ENCODE measurements at places on chromosomes 3 and 15.

DNA sequence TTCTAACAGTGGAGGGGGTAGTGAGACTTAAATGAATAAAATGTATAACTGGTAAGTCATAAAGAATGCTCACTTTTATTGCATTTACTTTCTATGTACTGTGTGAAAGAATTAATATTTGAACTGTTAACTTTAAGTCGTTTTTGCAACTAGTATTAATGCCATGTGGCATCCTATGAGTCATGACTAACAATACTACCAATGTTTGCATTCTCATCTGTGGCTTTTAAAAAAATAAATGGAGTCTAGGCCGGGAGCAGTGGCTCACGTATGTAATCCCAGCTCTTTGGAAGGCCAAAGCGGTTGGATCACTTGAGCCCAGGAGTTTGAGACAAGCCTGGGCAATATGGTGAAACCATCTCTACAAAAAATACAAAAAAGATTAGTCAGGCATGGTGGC, 5.2 kb downstream of the C3orf49 start:
- DNase-seq = no peak

GRCh38 chr3:82224661-82225060, 463.2 kb upstream of the GBE1 start:
- no peak for DNase-seq

DNA sequence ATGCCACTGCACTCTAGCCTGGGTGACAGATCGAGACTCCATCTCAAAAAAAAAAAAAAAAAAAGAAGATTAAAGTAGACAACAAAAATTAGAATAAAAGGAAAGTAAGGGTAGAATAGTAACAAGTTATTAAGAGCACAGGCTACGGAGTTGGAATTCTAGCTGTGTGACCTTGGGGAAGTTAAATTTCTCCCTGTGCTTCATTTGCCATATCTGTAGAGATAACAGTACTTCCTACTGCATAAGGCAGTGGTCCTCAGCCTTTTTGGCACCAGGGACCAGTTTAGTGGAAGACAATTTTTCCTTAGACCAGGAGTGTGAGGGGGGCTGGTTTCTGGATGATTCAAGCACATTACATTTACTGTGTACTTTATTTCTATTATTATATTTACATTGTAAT, 28.7 kb upstream of the TMEM42 start:
- no peak for DNase-seq

DNA sequence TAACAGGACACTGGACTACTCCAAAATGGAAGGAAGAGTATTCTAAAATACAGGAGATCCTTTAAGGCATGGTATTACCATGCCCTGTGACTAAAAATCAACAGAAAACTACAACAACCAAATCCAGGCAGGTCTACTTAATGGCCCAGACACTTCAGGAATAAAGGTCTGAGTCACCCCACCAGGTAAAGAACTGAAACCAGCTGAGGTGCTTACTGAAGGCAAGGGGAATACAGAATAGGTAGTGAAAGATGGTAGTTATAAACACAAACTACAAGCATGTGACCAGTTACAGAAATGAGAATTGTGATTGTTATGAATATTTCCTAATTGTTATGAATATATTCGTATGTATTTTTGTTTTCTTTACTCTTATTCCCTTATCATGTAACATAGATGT, 13.4 kb downstream of the IFT57 start:
- no peak for DNase-seq

- no peak for DNase-seq
Measured at GRCh38 chr3:74469713-74470112, 144.7 kb downstream of the CNTN3 start.

- no peak for DNase-seq
Measured at GRCh38 chr3:72820415-72820814, 27.8 kb downstream of the SHQ1 start.

DNA sequence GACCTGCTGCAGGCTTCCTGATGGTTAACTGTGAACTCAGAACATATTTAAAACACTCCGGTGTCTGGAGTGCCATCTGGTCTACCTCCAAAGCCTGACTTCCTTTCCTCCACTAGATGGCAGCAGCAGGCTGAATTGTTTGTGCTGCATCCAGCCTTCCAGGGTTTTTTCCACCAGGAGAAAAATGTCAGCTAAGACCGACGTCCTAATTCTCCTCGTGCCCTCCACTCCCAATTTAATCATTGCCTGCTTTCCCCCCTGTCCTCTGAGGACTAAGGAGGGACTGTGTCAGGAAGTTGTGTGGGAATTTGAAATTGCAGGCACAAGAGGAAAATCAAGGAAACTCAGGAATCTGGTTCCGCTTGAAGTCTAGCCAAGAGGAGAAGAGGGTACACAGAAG, 165.2 kb upstream of the UMPS start:
- peak; percentile 84 for DNase-seq

GRCh38 chr15:94234300-94234699, 2.9 kb downstream of the MCTP2 start:
- no peak for DNase-seq

GRCh38 chr3:111604119-111604518, 9.0 kb upstream of the ZBED2 start:
- DNase-seq = no peak

GRCh38 chr3:124059580-124059979, 67.7 kb upstream of the ROPN1 start:
- no peak for DNase-seq

DNA sequence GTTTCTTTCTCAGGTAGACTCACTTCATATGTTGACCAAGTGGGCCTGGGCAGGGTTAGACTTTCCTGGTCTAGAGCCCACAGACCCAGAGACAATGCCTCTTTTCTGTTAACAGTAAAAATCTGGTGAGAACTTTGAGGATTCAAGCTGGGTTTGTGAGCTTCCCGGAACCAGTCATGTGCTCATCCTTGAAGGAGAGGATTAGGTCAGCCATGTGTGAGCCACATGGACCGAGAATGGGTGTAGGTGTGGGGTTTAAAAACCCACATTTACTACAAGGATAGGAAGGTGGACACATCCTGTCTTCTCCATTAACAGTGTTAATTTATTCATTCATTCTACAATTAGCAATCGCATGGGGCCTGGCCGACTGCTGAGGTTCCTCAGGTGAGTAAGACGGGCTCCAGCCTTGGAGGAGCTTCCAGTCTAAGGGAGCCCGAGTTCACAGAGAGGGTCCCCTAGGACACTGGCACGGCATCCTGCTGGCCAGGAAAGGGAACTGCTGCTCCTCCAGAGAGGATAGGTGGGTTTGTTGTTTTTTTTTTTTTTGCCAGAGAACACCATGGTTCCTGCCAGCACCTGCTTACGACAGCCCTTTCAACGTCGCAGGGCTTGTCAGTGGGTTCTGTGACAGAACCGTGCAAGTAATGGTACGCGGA, 69.0 kb downstream of the SQOR start:
- no peak for DNase-seq

DNA sequence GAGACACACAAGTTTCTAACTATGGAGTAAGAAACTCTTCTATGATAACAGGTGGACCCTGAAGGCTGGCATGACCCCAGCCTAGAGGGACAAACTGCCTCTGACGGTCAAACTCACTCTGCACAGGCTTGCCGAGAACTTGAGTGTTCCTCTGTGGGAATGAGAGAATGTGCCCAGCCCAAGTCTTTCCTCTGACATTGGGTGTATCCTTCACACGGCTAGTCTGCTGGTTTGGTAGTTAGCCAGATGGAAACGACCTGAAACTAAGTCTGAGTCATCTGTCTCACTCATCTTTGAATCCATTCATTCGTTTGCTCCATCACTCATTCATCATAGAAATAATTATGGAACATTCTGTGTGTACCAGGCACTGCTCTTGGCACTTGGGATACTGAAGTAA, 198.4 kb downstream of the ATP10A start:
- no peak for DNase-seq

GRCh38 chr3:10957976-10958749, 34.4 kb upstream of the SLC6A1 start:
- DNase-seq = no peak

DNA sequence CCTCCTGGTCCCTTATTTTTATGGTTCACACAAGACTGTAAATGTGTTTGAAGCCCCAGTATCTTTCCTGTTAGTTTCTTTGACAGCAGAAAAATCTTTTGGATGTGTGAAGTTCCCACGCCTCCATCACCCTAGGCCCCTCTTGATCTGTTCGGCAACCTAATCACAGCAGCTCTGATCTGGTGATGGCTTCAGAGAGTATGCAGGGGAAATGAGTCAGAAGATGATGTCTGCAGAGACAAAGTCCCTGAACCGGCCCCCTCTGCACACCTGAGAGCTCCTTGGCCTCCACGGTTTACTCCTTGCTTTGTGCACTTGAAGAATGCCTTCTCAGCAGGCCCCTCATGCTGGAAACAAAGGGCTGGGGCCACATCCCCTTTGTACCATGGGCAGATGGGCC, 63.5 kb downstream of the CLDN11 start:
- no peak for DNase-seq

DNA sequence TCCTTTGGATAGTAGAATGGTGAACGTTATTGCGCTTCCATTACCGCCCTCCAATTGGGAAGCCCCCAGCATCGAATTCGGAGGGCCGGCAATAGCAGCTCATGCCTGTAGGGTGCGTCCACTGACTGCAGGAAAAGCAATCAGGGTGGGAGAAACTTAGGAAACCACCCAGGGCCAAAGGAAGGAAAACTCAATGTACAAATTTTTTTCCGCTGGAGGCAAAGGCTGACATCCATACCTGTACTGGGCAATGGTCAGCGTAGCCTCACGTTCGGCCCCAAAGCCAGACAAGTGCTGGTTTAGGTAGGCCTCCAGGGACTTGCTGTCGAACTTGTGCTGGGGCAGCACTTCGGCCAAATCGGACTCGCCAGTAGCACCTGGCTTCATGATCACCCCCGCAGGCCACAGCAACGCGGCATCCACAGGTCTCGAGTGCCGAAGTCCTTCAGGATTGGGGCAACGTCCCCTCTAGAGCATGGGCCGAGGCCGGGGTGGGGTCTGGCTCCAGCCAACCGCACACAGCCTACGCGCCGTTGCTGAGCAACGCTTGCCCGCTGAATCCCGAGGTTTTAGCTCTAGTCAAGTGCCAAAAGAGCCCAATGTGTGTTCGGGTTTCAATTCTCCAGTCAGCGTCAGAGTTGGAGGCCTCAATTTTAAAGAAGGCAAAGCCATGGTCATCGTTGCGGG, at the start of gene ACAD11:
TSS of gene ACAD11 (minus strand) at position 445 of the 687 bp plus-strand sequence. CDS start at position 387, 58 bp downstream.
- peak; percentile 80 for DNase-seq

DNA sequence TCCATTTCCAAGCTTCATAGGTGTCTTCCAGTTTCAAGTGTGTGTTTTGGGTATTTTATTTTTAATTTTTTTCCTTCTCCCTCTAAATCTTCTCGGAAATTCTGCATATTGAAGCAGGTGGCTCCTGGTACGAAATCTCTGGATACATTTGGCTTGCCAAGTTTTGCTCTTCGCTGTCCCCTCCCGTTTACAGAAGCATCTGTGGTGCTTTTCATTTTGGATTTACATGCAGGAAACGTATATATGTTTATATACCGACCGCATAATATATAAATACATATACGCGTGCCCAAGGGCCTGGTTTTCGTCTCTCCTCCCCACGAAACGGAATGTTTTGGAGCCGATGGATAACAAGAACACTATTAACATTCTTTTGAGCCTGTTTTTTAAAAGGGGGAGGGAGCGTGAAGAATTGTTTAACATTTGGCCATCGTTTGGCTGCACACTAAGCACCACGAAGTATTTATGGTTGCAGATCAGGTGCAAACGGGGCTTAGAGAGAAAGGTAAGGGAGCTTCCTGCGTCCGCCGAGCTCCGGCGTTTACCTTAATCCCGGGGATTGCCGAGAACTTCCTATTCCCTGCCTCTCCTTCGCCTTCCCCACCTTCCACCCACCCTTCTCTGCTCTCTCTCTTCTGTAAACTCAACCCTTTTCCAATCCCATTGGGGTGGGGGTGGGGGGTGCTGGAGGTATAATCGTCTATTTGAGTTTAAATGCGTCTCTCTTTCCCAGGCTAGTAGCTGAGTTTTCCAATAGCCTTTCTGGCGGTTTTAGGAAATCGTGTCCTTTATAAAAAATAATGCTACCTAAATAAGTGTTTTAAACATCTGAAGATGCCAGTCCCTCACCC, 1.1 kb upstream of the NLGN1 start:
- DNase-seq = peak; percentile 37

- DNase-seq = no peak
Measured at GRCh38 chr3:127597020-127597771, 1.0 kb upstream of the MCM2 start.

DNA sequence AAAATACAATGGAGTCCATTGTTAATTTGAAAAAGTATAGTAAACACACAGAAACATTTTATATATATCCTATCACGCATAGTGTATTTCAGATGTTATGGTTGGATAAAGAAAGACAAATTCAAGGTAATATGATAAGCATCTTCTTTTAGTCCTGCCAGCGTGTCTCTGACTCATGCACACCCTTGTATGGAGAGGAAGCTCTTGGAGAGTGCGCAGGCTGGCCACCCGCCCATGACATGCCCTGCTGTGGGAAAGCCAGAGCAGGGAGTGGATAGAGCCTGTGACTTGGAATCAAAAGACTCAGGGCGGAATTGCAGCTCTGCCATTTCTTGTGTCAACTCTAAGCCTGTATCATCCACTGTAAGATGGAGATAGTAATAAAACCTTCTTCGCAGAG, 23.0 kb upstream of the COPG1 start:
- DNase-seq = peak; percentile 34

DNA sequence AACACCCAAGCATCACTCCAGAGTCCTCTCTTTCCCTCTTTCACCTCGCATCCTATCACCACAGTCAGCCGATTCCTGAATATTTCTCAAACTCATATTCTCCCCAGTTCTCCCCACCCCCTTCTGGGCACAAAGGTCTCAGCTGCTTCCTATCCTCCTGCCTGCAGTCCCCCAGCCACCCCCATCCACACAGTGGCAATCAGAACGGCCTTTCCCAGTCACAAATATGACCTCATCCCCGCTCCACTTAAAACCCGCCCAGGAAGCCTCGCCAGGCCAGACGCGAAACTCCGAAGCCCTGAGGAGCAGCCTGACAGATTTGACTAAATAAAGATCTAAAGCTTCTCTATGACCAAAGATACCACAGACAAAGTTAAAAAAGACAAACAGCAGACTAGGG, 49.9 kb upstream of the LINGO1 start:
- no peak for DNase-seq

- DNase-seq = no peak
Measured at GRCh38 chr3:87206070-87206469, 21.0 kb upstream of the CHMP2B start.

DNA sequence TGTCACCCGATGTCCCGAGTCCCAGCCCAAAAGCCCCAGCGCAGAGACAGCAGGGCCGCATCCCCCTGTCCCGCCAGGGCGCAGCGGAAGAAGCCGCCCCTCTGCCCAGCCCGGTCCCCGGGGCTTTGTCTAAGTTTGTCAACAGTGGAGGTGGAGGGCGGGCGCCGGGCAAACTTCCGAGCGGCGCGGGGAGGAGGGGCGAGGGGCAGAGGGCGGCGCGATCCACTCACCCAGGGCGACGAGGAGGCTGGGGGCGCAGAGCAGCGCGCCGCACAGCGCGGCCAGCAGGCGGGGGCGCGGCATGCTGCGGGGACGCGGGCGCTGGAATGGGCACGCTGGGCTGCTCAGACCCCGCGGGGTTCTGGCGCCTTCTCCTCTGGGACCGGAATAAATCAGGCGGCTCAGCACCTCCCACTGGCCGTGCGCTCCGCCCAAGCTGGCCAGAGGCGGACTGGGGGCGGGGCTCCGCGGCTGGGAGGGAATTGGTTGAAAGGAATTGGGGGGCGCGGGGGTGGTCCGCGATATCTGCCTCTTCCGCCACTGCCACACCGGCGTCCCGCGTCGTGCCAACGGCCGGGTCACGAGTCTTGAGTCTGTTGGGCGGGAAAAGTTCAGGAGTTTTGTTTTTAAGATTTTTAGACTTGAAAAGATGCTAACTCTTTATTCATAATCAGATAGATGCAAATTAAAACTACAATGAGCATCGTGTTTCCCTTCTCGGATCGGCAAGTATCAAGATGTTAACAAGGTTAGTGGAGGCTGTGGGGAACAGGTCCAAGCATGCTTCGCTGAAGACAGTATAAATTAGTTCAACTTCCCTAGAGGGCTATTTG, at the start of gene MFGE8:
TSS of gene MFGE8 (minus strand) at position 363 of the 833 bp plus-strand sequence. CDS start at position 303, 60 bp downstream.
- DNase-seq = peak; percentile 93
